Activated CD4-positive, CD25-positive, alpha-beta regulatory T cell treated with anti-CD3 and anti-CD28 coated beads, Interleukin-2, amount 50 U/mL, for 16 hours (primary cell): ENCODE measurements at places on chromosomes 16 and 17.

GRCh38 chr17:64240261-64240740 lies 22.8 kb downstream of the TEX2 start:
- no peak for DNase-seq

DNA sequence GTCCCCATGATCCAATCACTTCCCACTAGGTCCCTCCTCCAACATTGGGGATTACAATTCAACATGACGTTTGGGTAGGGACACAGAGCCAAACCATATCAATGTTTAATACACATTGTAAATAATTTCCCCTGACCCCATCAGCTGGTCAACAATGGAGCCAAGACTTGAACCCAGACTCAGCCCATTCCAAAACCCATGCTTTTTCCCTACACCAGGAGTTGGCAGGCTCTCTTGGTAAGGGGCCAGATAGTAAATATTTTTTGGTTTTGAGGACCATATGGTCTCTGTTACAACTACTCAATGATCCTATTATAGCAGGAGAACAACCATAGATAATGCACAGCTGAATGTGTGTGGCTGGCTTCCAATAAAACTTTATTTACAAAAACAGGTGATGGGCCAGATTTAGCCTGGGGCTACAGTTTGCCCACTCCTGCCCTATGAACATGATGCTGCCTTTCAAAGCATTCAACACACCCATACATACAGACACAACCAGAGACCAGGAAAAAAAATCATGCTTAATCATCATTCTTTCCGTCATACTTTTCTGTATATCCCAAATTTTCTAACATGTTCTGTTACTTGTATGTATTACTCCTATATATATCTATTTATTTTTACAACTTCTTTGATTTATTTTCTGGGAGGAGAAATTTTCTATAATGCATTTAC lies 22.1 kb upstream of the MSI2 start:
- no peak for DNase-seq

- no peak for DNase-seq
Measured at GRCh38 chr17:15169676-15170075, 95.5 kb downstream of the PMP22 start.

DNA sequence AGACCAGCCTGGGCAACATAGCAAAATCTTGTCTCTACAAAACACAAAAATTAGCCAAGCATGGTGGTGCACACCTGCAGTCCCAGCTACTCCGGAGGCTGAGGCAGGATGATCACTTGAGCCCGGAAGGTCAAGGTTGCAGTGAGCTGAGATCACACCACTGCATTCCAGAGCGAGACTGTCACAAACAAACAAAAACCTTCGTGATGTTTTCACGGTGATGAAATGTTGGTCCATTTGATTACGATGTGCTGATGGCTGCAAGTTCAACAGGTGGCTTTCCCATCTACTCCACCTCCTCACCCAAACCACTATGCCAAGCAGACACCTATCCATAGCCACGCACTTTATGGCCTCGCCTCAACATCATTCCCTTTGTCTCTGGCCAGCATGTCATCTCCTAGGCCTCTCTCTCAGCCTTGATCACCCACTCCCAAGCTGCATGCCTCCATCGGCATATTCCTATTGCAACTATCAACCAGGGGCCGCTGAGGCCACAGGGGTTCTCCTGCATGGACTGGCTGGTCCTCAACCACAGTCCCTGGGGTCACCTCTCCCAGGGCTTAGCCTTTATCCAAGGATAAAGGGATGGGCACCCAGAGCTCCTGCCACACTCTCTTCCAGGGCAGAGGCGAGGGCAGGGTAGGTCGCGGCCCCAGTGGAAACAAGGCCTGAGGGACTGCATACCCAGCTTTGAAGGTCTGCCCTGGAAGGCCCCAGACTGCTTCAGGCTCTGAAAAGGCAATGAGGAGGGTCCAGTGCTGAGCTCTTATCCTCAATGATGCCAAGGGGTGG lies 17.1 kb upstream of the ALOX15B start:
- DNase-seq: no peak
